ENCODE measurements at places on chromosomes 5 and 9.

GRCh38 chr5:95861221-95861863 is 38.8 kb upstream of the GLRX start:
- peak; percentile 38 for DNase-seq

GRCh38 chr5:112757468-112758208 is 20.0 kb downstream of the APC start:
- peak; percentile 88 for DNase-seq

GRCh38 chr9:19033015-19033414 is at the start of gene SAXO1:
Gene SAXO1, minus strand, starts transcription at chr9:19033209. Its CDS starts 301 bp downstream, at chr9:19032908.
- DNase-seq: no peak

DNA sequence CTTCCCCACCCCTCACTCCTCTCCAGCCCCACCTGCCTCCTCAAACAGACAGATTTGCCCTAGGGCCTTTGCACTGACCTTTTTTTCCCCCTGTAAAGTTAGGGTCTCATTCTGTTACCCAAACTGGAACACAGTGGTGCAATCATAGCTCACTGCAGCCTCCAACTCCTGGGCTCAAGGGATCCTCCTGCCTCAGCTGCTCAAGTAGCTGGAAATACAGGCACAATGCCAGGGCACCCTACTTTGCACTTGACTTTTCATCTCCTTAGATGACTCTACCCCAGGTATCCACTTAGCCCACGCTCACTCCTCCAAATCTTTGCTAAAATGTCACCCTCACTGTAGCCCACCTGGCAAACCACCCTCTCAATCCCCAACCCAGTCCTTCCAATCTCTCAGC is 2.2 kb downstream of the DYNC2I2 start:
- no peak for DNase-seq

DNA sequence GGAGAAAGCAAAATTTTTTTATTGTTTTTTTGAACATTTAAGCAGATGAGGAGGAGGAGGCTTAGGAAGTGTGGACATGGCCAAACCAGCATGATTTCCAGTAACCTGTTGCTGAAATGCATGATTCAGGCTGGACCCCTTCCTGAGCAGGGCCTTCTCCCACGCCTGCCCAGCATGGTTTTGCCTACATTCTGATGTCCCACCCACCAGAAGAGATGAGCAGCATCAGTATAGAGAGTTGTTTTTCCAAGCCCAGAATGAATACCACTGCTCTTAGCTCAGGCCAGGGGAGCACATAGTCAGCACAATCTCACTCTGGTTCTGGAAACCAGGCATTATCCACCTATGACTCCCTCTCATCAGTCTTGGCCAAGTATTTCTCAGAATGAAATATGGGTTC is 90.1 kb downstream of the PAPPA start:
- DNase-seq: no peak

- no peak for DNase-seq
Measured at GRCh38 chr5:180862645-180863044, 1.6 kb upstream of the ZFP62 start.

DNA sequence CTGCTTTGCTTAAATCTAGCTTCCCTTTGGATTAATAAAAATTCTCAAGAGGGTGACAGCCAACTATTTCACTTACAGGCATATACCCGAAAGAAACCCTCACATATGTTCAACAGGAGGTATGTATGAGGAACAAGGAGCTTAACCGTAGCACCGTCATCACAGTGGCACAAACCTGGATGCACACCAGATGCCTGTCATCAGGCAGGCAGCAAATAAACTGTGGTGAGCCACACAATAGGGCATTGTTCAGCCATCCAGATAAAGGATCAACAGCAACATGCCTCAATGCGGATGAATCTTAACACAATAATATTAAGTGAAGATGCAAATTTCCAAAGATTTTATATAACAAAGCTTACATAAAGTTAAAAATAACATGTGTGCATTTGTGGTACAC is 5.5 kb upstream of the TNFSF15 start:
- no peak for DNase-seq

GRCh38 chr5:16944816-16945562 is 8.9 kb upstream of the MYO10 start:
- no peak for DNase-seq

DNA sequence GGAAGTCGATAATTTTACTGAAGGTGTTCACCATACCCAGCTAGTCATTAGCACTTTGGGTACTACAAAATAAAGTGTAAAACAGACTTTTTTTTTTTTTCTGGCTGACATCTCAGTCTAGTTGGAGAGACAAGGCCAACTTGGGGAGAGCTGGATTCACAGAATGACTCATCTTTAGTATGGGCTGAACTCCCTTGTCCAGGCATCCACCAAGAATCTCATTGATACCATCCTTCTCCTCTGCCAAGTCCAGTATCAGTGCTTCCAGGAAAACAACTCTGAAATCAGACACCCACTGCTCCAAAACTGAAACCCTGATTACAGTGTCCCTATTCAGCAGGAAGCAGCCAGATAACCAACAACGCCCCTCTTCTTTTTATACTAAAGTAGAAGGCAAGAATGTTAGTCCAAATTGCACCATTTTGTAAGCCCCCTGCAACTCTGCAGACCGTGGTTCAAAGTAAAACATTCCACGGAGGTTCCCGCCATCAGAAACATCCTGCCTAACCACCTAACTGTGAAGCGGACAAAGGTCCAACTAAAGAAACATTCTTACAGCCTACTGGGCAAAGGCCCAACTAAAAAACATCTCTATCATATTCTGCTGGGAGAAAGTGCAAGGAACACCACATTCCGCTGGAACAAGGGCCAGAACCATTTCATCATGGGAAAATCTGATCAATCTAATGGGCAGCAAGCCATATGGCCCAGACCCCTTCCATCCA is 728.2 kb downstream of the BRINP1 start:
- no peak for DNase-seq

GRCh38 chr5:135318037-135318436 is 81.0 kb downstream of the MACROH2A1 start:
- DNase-seq: no peak

DNA sequence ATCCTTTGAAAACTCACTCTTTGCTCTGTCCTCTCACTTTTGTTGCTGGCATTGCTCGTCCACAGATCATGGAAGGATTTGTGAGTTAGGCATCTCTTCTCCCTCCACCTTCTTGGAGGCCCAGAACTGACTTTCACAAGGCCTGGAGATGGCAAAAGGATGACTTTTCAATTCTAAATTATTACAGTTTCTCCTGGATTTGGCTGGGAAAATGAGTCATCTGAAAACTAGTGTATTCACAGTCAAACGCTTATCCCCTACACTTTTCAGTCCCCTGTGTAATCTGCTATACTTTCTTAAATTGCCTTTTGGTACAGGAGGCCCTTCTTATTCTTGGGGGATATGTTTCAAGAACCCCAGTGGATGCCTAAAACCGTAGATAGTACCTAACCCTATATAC is 35.6 kb downstream of the ADRA1B start:
- no peak for DNase-seq

DNA sequence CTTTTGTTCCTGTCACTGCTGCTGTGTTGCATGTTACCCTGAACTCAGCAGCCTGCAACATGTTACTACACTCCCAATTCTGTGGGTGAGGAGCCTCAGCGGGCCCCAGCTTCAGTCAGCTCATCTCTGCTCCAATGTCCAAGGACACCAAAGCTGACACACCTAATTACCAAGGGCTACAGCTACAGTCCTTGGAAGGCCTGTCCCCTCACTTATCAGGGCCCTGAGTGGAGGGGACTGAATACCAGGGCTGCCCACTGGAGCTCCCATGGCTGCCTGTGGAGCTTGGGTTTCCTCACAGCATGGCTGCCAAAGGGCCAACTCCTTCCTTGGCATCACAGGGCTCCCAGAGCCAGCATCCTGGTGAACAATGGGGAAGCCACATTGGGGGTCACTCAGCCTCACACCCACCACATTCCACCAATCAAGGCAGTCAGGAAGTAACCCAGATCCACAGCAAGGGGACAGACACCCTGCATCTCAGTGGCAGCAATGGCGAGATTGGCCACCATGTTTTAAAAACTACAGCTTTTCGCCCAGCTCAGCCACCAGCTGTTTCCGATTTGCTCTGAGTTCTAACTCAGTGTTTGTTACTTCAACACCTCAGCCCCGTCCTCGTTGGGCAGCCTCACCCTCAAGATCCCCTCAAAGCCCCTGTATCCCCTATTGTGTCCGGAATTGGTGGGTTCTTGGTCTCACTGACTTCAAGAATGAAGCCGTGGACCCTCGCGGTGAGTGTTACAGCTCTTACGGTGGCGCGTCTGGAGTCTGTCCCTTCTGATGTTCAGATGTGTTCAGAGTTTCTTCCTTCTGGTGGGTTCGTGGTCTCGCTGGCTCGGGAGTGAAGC is 18.9 kb downstream of the SEMA4D start:
- no peak for DNase-seq

DNA sequence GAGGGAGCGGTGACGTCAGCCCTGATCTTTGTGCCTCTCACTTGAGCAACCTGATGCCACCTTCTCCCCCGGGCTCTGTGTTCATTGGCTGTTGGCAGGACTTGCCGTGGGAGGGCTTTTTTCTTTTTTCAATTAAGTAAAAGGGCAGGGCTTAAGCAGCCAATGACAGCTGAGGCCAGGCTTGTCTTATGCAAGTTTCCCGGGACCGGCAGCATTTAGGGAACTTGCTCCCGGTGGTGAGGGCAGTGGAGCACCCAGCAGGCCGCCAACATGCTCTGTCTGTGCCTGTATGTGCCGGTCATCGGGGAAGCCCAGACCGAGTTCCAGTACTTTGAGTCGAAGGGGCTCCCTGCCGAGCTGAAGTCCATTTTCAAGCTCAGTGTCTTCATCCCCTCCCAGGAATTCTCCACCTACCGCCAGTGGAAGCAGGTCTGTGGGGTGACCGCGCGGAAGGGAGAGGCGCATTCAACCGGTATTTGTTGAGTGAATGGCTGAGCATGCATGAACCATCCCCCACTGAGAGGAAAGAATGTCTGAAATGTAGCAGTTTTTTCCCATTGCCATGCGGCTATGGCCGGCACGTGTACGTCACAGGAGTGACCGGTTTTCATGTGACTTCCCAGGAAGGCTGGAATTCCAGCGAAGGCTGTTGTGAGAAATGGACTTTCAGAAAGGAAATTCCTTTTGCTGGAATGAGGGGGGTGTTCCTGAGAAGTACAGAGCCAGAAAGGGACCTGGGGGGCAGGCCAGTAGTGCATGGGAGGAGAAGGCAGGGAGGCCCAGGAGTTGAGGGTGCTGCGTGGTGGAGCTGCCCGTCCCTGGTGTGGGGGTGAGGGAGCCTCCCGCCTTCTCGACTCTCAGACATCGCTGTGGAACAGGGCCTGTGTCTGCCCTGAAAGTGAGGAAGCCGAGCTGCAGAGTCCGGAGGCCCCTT is 29.0 kb downstream of the PTGES2 start:
- DNase-seq: peak; percentile 97

GRCh38 chr9:130045725-130046450 is 2.9 kb upstream of the FNBP1 start:
- no peak for DNase-seq

- DNase-seq: no peak
Measured at GRCh38 chr5:84249918-84250630, 134.6 kb downstream of the EDIL3 start.

DNA sequence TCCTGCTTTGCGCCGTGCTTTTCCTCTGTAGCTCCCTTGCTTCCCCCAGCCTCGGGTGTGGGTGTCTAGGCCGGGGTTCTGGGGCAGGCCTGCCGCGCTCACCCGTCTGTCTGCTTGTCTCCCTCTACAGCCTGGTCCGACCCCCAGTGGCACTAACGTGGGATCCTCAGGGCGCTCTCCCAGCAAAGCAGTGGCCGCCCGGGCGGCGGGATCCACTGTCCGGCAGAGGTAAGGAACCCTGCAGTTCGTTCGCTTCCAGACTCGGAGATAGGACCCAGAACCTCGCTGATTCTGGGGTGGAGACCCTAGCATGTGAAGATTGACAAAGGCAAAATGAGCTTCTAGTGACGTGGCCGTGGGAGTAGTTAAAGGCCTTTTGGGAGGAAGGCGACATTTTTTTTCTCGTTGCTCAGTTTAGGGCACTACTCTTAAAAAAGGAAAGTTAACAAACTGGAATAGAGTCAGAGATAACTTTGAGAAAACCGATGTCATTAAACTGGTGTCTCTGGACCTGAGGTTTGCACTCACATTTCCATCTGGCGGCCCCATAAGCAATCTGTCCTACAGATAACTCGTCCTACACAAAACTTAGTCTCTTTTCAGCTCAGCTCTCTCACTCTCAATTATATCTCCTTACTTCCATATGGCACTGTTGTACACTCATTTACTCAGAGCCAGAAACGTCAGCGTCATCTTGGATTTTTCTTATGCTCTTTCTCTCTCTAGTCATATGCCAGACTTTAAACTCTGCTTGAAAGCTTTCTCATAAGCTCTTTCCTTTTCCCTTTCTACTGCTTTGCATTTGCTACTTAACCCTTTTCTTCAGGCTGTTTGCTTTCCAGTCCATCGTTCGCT is 561 bp downstream of the SEC61B start:
- DNase-seq: peak; percentile 63

DNA sequence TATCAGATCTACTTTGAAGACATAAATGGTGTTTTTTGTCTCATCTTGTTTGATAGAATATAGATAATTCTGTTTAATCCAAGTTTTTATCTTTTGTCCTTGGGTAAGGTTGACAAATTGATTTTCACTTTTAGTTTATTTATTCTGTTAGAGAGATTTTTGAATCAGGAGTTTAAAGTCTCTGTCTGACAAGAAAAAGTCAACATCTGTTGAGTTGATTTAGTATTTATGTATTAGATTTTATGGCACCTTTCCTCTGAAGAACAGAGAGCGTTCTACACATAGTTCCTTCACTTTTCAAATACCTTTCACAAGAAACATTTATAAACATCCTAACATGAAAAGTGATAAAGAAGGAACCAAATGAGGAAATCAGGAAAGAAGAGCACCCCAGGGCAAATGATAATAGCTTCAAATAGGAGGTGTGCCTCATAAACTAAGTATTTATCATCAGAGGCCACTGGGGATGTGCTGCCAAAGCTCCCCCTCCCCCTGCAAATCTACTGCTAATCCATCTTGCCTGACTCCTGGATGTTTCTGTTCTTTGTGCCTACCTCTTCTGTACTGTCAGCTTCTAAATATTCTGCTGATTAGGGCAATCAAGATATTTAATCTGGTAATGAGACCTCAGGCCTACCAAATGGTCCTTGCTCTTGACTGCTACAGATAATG is 457.7 kb upstream of the CHD1 start:
- no peak for DNase-seq

GRCh38 chr9:93593144-93593658 is 16.8 kb downstream of the PHF2 start:
- no peak for DNase-seq

GRCh38 chr5:81269751-81270393 is 31.5 kb upstream of the ZCCHC9 start:
- DNase-seq: no peak

- no peak for DNase-seq
Measured at GRCh38 chr9:2817999-2818803, 25.7 kb downstream of the PUM3 start.

- no peak for DNase-seq
Measured at GRCh38 chr5:166834246-166834645, 1457.2 kb upstream of the WWC1 start.
